ENCODE measurements at places on chromosomes 12 and 14.

GRCh38 chr12:104825408-104825807, 132.7 kb downstream of the SLC41A2 start:
- DNase-seq: no peak

DNA sequence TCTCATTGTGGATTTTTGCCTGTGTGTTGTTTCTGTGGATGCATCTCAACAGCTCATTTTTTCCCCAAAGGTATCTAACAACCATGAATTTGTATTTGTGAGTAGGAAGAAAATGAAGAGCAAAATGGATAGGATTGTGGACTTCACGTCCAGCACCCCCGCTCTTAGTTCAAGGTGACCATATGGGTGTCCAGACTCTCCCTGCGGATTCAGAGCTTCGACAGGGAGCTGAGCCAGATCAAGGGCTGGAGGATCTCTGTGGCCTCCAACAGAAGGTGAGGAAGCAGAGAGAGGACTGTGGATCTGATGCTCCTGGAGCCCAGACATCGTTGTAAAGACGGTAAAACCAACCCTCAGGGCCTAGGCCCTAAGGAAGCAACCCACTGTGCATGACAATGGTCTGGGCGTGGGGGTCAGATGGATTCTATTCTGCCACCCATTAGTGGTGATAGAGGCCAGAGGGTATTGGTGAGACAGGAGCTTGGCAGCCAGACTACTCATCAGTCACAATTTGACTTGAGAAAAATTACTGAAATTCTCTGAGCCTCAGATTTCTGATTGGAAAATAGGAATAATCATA, 659.7 kb upstream of the TMEM132C start:
- no peak for DNase-seq

- DNase-seq: no peak
Observed at GRCh38 chr12:18818579-18819268, 80.8 kb downstream of the CAPZA3 start.

GRCh38 chr12:48956279-48957140, 777 bp downstream of the ARF3 start:
- DNase-seq: peak; percentile 97

Measured in M059J (cell line).